ENCODE measurements at places on chromosomes 1 and 21. TPM values are rescaled to one million over a fixed set of nuclear protein-coding genes. Genes with fewer than 3 reads are reported as not detected.

- H3K27me3 ChIP-seq: no peaks in the 10 kb centered on the region
- peaks cover 5% of the 10 kb centered on the region for H3K4me1 ChIP-seq
- no peaks in the 10 kb centered on the region for H3K36me3 ChIP-seq
- H3K27ac ChIP-seq: no peak overlapping the region
- no peak overlapping the region for H3K4me3 ChIP-seq
Observed at GRCh38 chr1:152003846-152004442, 10.3 kb upstream of the S100A10 start.

- H3K4me3 ChIP-seq: no peak overlapping the region
- H3K4me1 ChIP-seq: no peaks in the 10 kb centered on the region
- H3K27me3 ChIP-seq: no peaks in the 10 kb centered on the region
- no peak overlapping the region for H3K27ac ChIP-seq
- H3K36me3 ChIP-seq: no peaks in the 10 kb centered on the region
Observed at GRCh38 chr1:29239142-29239541, 2.8 kb downstream of the PTPRU start.

GRCh38 chr1:71031426-71031825, 16.2 kb downstream of the PTGER3 start:
- H3K36me3 ChIP-seq: no peaks in the 10 kb centered on the region
- H3K27me3 ChIP-seq: no peaks in the 10 kb centered on the region
- no peak overlapping the region for H3K27ac ChIP-seq
- no peaks in the 10 kb centered on the region for H3K4me1 ChIP-seq
- no peak for DNase-seq

- no peaks in the 10 kb centered on the region for H3K36me3 ChIP-seq
- H3K27me3 ChIP-seq: no peaks in the 10 kb centered on the region
- no peaks in the 10 kb centered on the region for H3K4me1 ChIP-seq
Observed at GRCh38 chr1:209509039-209509438, 74.5 kb upstream of the CAMK1G start.

DNA sequence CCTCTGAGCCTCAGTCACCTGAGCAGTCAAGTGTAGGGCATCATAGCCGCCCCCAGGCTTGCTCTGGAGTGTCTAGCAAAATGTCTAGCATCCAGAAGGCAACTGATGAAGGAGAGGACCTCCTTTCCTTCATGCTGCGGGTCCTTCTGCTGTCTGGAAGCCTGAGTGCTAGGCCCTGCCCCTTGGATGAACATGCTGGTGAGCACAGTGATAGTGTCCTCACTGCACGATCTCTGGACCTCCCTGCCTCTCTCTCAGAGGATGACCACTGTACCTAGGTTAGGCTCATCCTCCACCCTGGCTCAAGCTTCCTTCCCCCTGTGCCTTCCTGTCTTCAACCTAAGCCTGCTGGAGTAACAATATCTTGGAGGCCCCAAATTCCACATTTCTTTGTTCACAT, 128.6 kb downstream of the TENT5C start:
- no peak overlapping the region for H3K4me3 ChIP-seq
- no peak overlapping the region for H3K27ac ChIP-seq
- H3K36me3 ChIP-seq: no peaks in the 10 kb centered on the region
- DNase-seq: no peak
- H3K27me3 ChIP-seq: no peaks in the 10 kb centered on the region

DNA sequence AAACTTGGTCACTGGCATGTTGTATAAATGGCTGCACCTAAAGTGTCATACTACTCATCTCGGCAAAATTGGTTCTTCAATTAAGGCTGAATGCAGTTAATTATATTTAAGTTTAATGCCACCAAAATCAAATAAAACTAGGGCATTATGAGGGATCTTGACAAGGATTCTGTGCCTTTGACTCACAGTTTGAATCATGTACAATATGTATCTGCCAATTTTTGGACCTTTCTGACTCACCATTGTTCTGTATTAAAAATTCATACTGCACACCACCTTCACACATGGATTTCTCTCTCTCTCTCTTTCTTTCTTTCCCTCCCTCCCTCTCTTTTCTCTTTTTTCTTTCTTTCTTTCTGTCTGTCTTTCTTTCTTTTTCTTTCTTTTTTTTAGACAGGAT, 14.1 kb upstream of the STXBP3 start:
- no peaks in the 10 kb centered on the region for H3K4me1 ChIP-seq
- no peak for DNase-seq
- H3K27me3 ChIP-seq: no peaks in the 10 kb centered on the region
- no peaks in the 10 kb centered on the region for H3K36me3 ChIP-seq

Gene LEFTY2
- 0.90 TPM for total RNA-seq

DNA sequence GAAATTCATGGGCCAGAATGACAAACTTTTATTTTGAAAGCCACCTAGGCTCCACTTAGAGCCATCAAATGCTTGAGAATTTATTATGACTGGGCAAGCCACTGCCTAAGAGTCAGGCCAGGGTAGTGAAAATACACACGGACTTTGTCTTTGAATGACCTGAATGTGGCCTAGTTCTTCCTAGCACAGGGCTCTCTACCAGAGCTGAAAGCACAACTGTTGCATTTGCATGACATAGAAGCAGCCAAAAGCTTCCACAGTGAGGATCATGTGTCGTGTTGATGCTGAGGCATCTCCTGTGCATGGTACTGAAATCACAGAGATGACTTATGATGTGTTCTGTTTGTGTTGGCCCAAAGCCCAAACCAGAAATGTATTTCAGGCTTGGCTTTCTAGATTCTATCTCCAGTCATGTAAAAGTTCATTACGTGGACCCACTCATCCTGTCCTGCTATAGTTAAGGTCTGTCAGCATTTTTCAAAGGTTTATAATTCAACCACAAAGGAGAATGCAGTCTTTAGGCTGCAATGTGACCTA, 164.0 kb upstream of the UBE2U start:
- H3K4me1 ChIP-seq: peaks cover 44% of the 10 kb centered on the region
- no peak for DNase-seq
- H3K36me3 ChIP-seq: no peaks in the 10 kb centered on the region
- H3K27ac ChIP-seq: peak overlapping the region; percentile 85
- no peak overlapping the region for H3K4me3 ChIP-seq
- no peaks in the 10 kb centered on the region for H3K27me3 ChIP-seq

Gene OPN3
- 9.9 TPM for total RNA-seq

Gene MFSD2A
- total RNA-seq: 2.6 TPM
